ENCODE measurements at places on chromosomes 5 and 9. TPM values are rescaled to one million over a fixed set of nuclear protein-coding genes. Genes with fewer than 3 reads are reported as not detected.

The C8G gene
- not detected for total RNA-seq

The CDH9 gene
- total RNA-seq: not detected

The LURAP1L gene
- total RNA-seq: 21.3 TPM

The LRRC70 gene
- total RNA-seq: 8.5 TPM

The SLCO4C1 gene
- total RNA-seq: 4.2 TPM

The ACSL6 gene
- total RNA-seq: 3.7 TPM

The SHISAL2B gene
- total RNA-seq: not detected

The PCDHA9 gene
- 0.30 TPM for total RNA-seq

The ANKDD1B gene
- 1.6 TPM for total RNA-seq

GRCh38 chr5:65555287-65555686, 7.7 kb downstream of the CENPK start:
- no peak for DNase-seq

GRCh38 chr9:38136386-38136785, 67.4 kb upstream of the SHB start:
- DNase-seq: no peak

DNA sequence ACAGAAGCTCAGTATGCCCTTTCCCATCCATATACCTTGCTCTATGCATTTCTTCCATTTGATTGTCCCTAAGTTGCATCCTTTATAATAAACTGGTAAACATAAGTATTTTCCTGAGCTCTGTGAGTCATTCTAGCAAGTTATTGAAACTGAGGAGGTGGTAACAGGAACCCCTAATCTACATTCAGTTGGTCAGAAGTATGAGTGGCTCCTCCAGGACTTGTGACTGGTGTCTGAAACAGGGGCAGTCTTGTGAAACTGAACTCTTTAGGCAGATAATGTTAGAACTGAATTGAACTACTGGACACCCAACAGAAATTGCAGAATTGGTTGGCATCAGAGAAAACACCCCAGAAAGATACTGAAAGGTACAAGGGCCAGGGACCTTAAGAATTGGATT, 133.1 kb upstream of the POU5F2 start:
- DNase-seq: no peak

DNA sequence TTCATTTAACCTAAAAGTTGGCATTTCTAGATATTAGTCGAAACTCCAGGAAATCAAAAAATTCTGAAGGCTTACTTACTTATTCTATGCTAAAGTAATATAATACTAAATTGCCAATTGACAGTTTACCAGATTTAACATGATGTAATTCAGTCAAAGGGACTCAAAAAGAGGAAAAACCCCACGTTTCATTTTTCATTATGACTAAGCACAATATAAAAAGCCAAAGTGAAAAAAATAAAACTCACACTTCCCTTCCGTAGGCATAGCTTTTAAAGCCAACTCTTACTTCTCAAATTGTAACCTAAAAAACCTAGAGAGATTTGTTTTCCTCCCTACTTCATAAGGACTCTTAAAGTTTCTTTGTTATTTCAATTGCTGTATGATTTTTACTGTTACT, 146.6 kb downstream of the RAPGEF6 start:
- DNase-seq: no peak

- no peak for DNase-seq
Measured at GRCh38 chr9:123337971-123338370, 18.0 kb upstream of the CRB2 start.

- no peak for DNase-seq
Measured at GRCh38 chr5:59236986-59237385, 654.1 kb downstream of the RAB3C start.

DNA sequence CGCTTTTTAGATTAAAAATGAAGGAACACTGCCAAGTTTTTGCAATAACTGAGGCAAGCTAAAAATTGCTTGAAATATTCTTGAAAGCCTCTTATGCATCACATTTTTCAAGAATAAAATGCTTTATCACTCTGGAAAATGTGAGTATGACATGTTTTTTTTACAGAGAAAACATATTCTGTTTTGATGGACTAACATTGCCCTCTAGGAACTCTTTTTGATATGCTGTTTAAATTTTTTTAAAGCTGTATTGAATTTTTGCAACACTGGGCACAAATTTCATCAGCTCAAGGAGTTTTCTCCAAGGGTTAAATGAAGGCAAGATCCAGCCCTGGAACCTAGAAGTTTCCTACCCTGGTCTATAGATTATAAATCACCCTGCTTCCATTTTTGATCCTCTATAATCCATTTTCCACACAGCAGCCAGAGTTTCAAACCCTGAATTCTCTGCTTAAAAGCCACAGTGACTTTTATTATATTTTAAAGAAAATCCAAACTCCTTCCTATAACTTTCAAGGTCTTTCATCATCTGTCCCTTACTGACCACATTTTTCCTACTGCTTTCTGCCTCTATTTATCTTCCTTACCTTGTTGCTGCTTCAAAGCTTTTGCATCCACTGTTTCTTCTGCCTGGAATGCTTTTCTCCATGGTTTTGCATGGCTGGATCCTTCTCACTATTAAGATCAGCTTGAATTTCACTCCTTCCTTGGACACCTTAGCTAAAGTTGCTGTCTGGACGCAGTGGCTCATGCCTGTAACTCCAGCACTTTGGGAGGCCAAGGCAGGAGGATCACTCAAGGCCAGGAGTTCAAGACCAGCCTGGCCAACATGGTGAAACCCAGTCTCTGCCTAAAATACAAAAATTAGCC, 60.9 kb downstream of the IL31RA start:
- peak; percentile 32 for DNase-seq

DNA sequence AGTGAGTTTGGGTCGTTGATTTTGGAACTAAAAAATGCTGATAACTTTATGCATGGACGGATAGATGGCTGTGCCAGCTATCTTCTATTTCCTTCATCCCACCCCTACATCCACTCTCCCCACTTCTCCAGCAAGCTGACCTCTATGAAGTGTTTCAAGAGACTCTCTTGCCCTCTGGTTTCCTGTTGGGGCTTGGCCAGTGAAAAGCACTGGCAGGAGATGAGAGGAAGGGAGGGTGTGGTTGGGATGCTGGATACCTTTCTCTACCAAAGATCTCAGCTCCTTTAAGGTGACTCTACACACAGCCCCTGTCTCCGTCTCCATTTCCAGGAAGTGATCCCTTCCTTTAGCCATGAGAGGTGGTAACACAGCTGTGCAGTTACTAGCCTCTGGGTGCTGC, 30.0 kb upstream of the JMY start:
- no peak for DNase-seq

- no peak for DNase-seq
Measured at GRCh38 chr5:178216779-178217178, 12.4 kb downstream of the HNRNPAB start.

- peak; percentile 87 for DNase-seq
Measured at GRCh38 chr9:77495834-77496671, 152.1 kb downstream of the GNA14 start.

DNA sequence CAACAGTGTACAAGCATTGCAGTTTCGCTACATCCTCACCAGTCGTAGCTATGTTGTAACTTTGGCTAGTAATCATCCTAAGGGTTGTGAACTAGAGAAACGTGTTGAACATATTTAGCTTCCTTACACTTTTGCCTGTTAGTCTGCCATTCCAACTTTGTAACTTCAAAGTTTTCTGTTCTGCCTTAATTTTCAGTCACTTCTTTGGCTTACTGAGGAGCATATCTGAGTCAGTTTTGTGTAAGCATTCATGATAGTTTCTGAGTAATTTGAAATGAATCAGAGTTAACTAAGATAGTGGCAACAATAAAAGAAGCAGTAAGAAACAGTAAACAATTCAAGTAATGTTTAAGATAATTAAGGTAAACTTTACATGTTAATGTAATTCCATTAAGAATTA, 58.9 kb upstream of the MCCC2 start:
- no peak for DNase-seq

DNA sequence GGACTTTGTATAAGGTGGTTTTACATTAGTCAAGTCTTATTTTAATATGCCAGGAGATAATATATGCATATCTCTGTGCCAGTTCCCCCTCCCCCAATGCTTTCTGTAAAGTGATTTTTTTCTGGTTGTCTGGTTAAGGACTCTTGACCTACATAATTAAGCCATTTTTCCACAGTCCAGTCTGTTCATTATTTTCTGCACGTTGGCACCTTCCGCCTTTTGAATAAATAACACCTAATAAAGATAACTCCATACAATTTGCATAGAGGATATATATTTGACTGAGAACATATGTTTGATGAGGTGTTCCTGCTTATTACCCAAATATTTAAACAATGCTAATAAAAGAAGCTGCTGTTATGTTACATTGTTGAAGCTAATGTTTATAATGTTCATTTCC, 320.9 kb downstream of the DMAC1 start:
- DNase-seq: no peak

DNA sequence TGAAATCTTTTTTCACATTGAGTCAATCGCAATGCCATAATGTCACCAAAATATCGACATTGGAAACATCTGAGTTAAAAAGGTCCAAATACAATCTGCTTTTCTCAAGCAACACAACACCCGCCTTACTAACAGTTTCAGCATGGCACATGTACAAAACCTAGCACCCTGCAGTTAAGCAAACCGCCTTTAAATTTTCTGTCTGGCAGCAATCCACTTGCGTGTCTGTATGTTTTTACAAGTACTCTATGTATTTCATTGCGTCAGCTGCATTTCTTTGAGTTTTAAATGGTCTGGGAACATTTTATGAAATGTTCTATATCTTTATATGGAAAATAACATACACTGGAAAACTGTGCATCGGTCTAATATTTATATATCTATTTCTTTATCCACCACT, 134.6 kb downstream of the DENND1A start:
- DNase-seq: no peak

GRCh38 chr9:120892748-120893610, 16.0 kb upstream of the PHF19 start:
- DNase-seq: no peak

GRCh38 chr5:62299600-62299999, 6.4 kb upstream of the KIF2A start:
- DNase-seq: no peak

- DNase-seq: no peak
Measured at GRCh38 chr5:66742896-66743247, 146.7 kb downstream of the MAST4 start.

DNA sequence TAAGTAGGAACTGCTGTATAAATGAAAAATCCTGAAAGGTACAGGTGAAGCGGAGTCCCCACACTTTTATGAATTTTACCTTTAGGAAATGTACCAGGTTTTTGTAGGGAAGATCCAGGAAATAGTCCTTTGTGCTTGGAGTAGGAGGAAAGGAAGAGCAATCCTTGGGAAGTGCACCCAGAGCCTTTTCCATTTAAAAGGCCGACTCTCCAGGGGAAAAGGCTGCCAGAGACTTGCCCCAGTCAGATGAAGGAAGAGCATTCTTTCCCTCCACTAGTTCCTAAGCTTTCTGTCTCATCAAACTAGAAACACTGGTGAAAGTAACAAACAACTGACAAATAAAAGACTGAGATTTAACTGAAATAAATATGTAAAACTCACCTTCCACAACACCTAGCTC, 779.4 kb upstream of the CDH6 start:
- no peak for DNase-seq

- no peak for DNase-seq
Measured at GRCh38 chr5:139646912-139647505, 1.1 kb upstream of the CXXC5 start.

DNA sequence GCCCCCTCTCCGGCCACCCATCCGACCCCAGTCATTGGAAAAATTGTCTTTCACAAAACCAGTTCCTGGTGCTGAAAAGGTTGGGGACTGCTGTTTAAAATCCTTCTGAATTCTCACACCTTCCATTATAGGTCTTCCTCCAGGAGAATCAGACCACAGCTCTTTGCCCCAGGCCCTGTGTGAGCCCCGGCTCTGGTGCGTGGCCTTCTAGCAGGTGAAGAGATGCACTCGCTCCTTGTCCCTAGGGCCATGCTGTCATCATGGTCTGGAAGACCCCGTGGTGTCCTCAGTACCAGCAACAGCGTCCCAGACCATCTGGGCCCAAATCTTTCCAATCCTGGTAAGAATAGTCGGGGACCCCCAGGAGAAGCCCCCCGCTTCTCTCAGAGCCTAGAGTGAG, 95.2 kb downstream of the DAP start:
- DNase-seq: no peak

DNA sequence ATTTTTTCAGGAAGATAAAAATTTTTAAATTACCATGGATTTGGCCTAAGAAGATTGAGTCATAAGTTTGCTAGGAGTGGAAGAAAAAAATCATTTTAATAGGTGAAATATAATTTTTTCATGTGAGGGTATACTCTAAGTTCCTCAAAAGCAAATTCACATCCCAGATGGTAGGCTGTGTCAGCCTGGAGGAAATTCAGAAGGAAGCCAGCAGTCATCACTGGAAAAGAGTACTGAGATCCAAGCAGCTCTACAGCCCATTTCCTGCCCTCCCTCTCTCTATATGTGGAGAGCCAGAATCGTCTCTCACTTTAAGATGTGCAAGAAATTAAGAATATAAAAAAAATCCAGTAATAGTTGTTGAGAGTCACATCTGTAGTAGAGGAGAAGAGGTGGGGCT, 126.5 kb upstream of the CDH18 start:
- DNase-seq: no peak

- DNase-seq: no peak
Measured at GRCh38 chr5:170296935-170297588, 515 bp downstream of the LCP2 start.

DNA sequence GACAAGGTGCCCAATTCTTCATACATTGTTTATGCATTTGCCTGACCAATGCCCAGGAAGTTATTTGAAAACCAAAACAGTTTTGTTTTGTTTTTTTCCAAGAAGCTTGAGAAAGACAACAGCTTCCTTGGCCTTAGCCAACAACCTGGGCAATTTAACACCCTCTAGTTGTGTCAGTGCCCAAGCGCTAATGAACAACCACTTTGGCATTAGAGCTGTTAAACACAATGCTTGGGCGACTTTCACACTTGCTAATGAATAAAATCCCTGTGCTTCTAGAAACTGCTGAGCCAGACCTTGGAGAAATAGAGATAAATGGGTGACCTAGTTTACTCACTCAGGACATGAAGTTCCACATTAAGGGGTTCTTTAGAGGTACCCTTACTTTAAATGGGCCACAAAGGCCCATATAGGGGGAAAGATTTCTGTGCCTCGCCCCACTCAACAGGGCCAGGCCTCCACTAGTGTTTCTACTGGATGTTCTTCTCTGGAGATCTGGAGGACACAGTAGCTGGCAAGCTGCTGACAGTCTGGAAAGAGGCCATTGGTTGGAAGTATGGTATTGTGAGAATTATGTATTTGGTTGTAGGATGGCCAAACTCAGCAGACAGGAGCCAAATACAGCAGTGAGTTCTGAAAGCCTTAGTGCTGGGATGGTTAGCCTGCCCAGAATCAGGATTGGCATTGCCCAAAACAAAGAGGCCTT, 179.8 kb downstream of the DOCK8 start:
- DNase-seq: no peak

GRCh38 chr9:121950441-121950840, 142.7 kb downstream of the TTLL11 start:
- no peak for DNase-seq

Measured in skin of body (tissue), 3 donors.